EL (cell line): ENCODE measurements at places on chromosomes 16 and 17.

GRCh38 chr16:89909777-89910716 is 8.6 kb upstream of the MC1R start:
- peak; percentile 67 for DNase-seq

DNA sequence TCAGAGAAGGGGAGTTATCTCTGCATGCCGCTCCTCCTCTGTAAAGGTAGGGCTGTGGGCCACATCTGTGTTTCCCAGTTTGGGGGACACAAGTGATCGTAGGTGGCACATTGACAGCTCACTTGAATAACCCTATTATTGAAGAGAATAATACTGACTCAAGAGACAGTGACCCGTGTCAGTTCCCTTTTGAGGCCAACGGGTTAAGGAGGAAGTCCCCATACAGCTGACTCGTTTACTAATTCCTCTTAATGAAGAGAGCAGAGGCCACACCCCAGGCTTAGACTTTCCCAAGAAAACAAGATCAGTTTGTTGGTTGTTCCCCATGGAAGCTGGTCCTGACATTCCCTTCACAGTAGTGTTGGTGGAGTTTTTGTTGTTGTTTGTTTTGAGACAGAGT is 33.0 kb downstream of the IL4R start:
- no peak for DNase-seq

DNA sequence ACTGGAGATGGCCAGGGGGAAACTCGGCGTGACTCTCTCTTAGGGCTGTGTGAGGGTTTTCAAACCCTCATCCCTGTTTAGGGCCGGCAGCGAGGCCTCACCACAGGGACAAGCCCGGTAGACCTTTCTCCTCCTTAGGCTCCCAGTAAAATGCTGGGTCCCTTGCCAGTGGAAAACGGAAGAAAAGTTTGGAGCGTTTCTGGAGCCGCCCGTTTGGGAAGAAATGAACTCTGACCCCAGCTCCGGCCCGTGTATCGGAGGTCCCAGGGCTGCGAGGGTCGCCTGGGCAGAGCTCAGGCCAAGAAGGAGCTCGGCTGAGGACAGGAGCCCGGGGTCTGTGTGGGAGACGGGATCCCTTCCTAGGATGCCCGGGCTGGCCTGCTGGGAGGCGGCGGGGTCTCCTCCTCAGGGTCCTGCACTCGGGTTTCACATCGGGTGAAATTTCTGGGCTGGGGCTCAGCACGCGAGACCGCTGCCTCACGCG is 23.2 kb downstream of the ZNF213 start:
- DNase-seq = peak; percentile 47

- DNase-seq = no peak
Measured at GRCh38 chr17:9308069-9308468, 267.6 kb downstream of the STX8 start.

GRCh38 chr16:62363501-62363900 is 327.3 kb upstream of the CDH8 start:
- DNase-seq = no peak

DNA sequence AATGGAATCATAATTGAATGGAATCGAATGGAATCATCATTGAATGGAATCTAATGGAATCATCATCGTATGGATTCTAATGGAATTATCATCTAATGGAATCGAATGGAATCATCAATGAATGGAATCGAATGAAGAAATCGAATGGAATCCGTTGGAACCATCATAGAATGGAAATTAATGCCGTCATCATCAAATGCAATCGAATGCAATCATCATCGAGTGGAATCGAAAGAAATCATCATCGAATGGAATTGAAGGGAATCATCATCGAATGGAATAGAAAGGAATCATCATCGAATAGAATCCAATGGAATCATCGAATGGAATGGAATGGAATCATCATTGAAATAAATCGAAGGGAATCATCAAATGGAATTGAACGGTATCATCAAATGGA is 217.2 kb downstream of the SHCBP1 start:
- no peak for DNase-seq

DNA sequence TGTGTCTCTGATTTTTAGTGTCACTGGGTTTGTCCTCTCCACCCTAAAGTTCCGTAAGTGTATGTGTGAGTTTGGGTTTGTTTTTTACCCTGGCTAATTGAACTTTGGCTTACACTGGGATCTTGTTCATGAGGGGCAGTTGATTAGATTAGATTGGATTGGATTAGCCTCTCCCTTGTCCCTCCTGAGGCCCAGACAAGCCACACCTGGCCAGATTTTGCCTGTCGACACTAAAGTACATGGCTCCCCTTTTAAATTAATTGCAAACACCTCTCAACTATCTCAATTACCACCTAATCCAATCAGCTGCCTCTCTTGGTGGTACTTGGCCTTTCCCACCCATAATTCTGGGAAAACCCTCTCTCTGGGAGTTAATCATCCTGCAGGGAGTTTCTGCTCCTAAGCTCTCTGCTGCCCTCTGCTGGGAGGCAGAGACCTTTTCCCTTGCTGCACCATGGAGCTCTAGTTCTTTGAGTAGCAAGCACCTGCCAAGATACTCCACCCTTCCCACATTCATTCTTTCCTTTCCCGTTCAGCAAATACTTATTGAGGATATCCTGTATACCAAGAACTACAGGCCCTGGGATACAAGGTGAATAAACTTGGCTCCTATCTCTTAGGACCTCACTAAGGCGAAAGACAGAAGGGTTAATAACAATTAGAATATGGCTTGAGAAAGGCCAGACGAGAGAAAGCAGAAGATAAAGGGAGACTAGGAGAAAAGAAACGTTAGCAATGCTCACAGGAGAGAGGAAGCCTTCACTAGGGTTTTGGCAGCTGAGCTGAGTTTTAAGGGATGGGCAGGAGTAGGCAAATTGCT is 60.0 kb upstream of the MPHOSPH6 start:
- DNase-seq = peak; percentile 62

DNA sequence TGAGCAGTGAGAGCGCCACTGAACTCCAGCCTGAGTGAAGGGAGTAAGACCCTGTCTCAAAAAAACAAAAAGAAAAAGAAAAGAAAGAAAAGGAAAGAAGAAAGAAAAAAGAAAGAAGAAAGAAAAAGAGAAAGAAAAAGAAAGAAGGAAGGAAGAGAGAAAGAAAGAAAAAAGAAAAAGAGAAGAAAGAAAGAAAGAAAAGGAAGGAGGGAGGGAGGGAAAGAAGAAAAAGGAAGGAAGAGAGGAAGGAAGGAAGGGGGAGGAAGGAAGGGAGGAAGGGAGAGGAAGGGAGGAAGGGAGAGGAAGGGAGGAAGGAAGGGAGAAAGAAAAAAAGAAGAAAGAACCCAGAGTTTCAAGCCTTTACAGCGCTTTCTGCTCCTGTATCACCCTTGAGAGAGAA is 19.1 kb downstream of the GINS3 start:
- no peak for DNase-seq

DNA sequence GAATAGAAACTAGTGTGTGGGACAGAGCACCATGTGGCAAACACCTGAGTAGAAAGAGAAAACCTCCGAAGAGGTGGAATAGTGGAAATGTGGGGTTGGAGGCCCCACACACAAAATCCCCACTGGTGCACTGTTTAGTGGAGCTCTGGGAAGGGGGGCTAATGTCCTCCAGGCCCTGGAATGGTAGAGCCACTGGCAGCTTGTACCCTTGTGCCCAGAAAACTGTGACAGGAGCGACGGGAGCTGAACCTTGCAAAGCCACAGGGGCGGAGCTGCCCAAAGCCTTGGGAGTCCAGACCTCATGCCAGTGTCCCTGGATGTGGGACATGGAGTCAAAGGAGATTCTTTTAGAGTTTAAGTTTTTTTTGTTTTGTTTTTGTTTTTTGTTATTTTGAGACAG is 50.6 kb downstream of the RNF112 start:
- DNase-seq = no peak

DNA sequence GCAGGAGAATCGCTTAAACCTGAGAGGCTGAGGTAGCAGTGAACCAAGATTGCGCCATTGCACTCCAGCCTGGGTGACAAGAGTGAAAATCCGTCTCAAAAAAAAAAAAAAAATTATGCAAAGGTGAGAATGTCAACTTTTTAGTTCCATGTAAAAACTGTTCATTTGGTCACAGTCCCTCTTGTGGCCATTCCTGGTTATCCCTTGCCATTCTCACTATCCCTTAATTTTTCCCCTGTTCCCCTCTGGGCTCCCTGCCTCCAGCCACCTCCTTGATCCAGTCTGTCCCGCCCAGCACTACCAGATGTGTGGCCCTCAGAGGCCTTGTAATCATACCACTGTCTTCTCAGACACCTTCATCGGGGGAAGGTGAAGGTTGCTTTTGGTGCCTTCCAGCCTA is 23.4 kb downstream of the DCAF7 start:
- no peak for DNase-seq

- DNase-seq = no peak
Measured at GRCh38 chr16:84717484-84717883, 17.7 kb downstream of the USP10 start.

DNA sequence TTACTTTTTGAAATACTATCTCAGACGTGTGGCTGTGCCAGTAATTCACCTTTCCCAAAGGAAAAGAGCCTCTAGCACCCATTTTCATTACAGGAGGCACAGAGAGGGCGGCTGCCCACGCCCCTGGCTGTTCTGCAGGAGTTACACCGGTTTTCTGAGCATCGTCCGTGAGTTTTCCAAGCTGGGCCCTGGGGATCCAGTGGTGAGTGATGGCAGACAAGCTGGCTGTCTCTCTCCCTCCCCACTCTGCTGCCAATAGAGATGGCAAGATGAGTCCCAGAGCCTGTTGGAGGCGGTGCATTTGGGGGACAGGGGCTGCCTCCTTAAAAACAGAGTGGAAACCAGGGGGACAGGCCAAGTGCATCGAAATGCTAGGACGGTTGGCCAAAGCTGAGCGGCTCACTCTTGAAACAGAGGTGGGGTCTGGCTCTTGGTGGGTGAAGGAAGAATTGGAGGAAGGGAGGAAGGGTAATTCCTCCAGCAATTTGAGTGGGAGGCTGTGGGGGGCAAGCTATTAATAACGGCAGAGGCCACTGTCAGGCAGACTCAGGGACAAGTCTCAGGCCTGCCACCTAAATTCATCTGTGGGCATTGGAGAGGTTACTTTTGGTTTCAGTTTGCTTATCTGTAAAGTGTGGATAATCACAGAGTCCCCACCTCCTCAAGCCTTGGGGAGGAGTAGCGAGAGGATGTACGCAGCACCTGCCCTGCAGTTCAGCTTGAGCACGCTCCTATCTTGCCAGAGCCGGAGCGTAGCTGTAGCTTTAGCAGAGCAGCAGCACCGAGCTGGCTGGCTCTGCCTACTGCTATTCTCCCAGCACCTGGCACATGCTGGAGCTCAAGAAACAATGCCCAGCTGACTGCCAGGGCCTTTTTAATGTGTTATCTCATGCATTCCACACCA is 7.5 kb upstream of the NOS2 start:
- peak; percentile 13 for DNase-seq

DNA sequence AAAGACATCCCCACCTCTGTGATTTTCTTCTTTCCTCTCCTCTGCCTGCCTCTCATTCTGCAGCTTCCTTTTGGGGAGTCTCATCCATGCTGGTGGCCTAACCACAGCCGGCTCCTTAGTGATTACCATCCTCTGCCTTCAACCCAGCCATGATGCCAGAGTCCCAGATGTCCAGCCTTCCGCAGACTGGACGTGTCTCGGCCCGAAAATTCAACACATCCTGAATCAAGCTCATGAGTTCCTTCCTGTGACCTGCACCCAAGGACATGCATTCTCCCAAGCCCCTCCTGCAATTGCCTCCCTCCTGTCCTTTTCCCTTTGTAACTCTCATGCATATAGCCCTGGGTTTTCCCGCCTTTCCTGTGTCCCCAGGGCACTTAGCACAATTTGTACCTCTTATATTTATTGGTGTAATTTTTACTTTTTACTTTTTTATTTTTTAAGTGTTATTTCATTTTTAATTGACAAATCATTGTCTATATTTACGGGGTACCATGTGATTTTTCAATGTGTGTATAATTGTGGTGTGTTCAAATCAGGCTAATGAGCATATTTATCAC is 1.2 kb upstream of the SLC13A5 start:
- no peak for DNase-seq

GRCh38 chr17:79919862-79920720 is 80.9 kb upstream of the CBX4 start:
- DNase-seq = no peak

DNA sequence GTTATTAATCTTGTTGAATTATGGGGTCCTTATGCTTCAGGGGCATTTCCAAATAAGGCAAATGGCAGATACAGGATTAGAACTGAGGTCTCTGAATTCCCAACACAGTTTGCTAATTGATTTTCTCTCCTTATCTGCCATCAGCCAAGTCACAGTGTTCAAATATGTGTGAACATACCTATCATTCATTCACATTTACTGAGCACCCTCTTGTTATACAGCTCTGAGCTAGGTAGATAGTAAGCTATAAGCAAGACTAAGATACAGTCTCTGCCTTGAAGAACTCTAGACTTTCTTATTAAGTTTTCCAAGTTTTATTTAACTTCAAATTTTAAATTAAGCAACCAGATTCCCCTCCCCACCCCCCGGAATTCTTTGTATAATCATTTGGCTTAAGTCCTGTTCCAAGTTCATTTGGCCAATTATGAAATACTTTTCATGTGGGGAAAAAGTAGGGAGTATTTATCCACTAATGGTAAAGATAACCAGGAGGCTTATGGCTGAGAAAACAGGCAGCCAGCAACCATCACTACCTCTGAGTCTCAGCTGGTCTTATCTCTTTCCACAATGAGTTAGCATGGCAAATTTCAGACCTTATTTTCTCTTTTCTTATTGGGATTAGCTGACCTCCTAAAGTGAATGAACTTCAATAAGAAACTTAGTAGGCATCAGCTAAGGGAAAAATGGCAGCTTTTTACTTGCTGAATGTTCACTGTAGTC is 31.4 kb upstream of the CORO6 start:
- no peak for DNase-seq

GRCh38 chr17:44906010-44906646 is 6.9 kb upstream of the EFTUD2 start:
- peak; percentile 97 for DNase-seq

GRCh38 chr17:81920612-81921536 is 2.9 kb upstream of the SIRT7 start:
- DNase-seq = no peak

DNA sequence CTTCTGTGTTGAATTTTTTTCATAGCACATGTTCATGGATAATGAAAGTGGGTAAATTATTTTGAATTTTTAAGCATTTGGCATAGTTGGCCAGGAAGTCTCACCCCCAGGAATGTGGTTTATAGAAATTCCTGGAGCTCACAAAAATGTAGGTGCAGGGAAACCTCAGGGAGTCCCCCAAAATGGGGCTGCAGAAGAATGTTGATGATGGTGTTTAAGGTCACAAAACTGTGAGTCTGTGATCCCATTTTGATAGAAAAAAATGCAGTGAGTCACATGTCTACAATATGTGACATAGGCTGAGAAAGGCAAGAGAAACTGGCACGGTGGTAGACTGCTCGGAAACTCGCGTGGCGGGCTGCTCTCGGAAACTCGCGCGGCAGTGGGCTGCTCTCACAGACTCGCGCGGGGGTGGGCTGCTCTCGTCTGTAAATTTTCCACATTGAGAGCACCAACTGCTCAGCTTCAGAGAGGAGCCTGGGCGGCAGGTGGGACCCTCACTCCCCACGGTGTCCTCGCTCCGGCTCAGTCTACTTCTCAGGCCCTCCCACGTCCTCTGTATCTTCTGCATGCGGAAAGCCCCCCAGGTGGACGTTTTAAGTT is 18.7 kb upstream of the MC1R start:
- peak; percentile 50 for DNase-seq

GRCh38 chr16:84617041-84617790 is 662 bp downstream of the COTL1 start:
- DNase-seq = peak; percentile 25

GRCh38 chr16:79929260-79929965 is 328.9 kb upstream of the MAF start:
- DNase-seq = no peak
